Upper lobe of right lung (tissue), 1 donor: ENCODE measurements at places on chromosomes 13 and 19. TPM values are rescaled to one million over a fixed set of nuclear protein-coding genes. Genes with fewer than 3 reads are reported as not detected.
A peak's percentile ranks its signal among the peaks of the same experiment; 100 is the strongest.

GRCh38 chr13:106153041-106153440, 382.4 kb downstream of the EFNB2 start:
- DNase-seq, result no peak

DNA sequence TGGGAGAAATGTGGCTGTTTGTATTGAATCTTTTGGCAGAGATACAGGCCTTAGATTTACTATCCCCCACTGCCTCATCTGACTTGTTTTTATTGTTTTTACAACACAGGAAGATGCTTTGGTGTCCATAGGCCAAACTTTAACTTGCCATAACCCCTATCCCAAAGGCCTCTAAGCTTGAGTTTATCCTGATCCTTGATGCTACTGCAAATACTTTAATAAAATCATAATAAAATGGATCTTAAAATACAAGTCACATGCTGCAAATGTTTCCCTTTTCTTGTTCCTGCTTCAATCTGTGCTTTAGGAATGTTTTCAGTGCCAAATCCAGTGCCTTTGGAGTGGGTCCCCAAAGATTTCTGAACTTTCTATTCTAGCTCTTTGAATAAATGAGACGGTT, 770.6 kb downstream of the DACH1 start:
- DNase-seq, result no peak

- DNase-seq, result no peak
Observed at GRCh38 chr13:98462946-98463345, 114.0 kb downstream of the STK24 start.

DNA sequence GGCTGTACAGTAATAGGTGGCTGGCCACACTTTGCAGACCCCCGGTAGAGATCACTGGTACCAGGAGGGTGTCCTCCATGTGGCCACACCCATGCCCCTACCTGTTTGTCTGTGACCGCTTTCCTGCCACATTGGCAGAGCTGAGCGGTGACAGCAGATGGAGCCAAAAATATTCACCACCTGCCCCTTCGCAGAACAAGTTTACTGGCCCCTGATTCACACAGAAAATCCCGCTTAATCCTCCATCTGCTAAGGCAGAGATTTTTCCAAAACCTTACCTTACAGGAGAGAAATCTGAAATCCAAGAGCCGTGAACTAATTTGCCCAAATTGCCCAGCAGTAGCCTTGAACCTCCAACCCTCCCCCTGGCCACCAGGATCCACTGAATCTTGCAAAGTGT, 52.1 kb downstream of the MYO9B start:
- DNase-seq, result no peak

GRCh38 chr13:75901501-75901900, 265.4 kb downstream of the LMO7 start:
- no peak for DNase-seq

DNA sequence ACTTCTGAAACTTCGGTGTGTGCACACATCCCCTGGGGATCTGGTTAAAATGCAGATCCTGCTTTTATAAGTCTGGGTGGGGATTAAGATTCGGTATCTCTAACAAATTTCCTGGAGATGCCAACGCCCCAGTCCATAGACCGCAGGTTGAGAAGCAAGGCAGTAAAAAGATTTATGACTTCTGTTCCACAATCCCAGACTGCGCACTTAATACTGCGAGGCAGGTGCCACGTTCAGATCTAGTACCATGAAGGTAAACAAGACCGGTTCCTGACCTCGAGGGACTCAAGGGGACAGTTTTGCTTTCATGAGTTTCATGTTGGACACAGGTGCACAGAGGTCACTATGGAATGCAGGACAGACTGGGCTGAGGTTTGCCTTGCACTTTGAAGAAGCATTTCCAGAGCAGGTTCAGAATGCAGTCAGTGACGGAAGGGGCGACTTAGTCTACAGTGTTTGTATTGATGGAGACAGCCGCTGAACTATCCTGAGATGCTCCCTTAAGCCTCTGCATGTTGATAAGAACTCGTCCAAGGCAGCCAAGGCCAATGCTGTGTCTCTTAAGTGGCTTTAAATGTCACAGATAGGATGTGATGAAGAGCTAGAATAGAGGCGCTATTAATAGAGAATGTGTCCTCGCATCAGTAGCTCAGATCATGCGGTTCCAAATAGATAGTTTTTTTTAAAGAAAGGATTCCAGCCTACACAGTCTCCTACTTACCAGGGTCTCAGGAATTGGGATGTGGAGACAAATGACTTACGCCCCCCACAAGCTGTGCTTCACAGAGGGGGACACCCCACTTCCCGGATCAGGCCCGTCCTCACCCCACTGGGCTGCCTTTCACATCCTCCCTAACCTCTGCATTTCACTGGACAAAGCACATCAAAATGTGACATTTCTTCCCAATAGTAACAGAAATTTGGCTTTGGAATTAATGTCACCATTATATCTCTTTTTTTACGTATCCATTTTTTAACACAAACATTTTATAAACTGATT, 97.1 kb upstream of the IRS2 start:
- no peak for DNase-seq

GRCh38 chr13:39159393-39159792, 121.1 kb downstream of the NHLRC3 start:
- DNase-seq, result no peak

- no peak for DNase-seq
Observed at GRCh38 chr19:29079356-29080032, 133.5 kb downstream of the UQCRFS1 start.

- DNase-seq, result peak; percentile 27
Observed at GRCh38 chr19:46368116-46368515, 21.2 kb downstream of the PPP5C start.

DNA sequence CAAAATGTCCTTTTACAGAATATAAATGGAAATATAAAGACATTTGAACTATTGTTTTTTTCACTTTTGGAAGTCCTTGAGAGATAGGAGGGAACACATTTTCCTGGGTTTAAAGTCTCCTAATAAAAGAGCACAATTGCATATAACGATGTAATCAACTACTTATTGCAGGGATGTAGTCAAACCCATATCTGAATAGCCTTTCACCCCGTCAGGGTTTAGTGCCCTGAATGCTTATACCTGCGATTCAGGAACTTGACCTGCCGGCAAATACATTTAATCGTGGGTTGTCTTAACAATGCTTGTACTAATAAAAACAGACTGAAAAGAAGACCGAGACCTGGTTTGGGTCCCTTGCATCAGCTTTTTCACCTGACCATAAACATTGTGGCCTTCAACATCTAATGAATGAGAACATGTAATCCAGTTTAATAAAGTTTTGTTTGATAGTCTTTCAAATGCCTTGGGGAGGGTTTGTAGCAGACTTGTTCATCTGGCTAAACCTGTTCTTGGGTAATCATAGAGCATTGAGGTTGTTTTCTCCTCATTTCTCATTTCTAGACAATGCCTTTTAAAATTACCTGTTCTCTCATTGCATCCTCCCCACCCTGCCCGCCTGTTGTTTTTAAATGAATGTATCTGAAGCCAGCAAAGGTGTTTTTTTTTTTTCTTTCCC, 7.0 kb downstream of the KLF5 start:
- no peak for DNase-seq

- no peak for DNase-seq
Observed at GRCh38 chr19:2234996-2235380, 1.1 kb downstream of the PLEKHJ1 start.

GRCh38 chr13:44622261-44622660, 46.1 kb upstream of the TSC22D1 start:
- DNase-seq, result no peak

GRCh38 chr13:97468331-97468730, 34.4 kb downstream of the RAP2A start:
- DNase-seq, result no peak

DNA sequence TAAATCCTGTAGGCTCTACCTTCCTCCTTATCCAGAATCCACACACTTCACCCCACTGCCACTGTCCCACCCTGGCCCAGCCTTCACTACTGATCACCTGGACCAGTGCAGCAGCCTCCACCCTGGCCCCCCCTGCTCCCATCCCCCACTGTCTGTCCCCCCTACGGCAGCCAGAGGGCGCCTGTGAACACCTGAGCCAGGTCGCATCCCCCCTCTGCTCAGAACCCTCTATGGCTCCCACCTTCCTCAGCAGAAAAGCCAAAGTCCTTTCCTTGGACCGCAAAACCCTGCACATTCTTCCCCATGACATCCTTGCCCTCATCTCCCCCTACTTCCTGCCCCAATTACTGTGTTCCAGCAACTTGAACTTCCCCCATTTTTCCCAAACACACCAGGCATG, 20.6 kb downstream of the ELAVL3 start:
- DNase-seq, result no peak

Gene PRR22
- 2.0 TPM for total RNA-seq

Gene PSG5
- not detected for total RNA-seq

Gene HPN
- 36.4 TPM for total RNA-seq

Gene TNNT1
- 1.2 TPM for total RNA-seq

Gene COMP
- 9.7 TPM for total RNA-seq

Gene IGFL1
- not detected for total RNA-seq

Gene ZNF569
- total RNA-seq, result 5.2 TPM

Gene PSG1
- total RNA-seq, result not detected
